ENCODE measurements at places on chromosomes 3 and 15. TPM values are rescaled to one million over a fixed set of nuclear protein-coding genes. Genes with fewer than 3 reads are reported as not detected.

DNA sequence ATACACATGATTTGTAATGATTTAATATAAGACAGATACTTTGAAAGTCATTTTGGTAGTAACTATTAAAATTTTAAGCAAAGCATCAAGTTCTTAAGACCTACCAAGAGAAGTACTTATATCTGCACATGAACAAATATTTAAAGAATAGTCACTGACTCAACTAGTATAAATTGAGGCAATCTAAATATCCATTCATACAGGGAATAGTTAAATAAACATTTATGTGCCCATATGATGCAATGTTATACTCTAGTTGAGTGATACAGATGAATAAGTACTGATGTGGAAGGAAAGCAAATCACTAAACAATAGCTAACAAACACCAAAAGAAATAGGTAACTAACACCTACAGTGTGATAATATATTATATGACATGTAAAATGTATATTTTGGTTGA, 527.7 kb downstream of the EPHA3 start:
- no peak for DNase-seq

- no peak for DNase-seq
These were observed 22.5 kb downstream of the CDCP1 start for GRCh38 chr3:45123581-45124269.

GRCh38 chr3:60770532-60770931, 480.7 kb downstream of the FHIT start:
- no peak for DNase-seq

Gene CEP19
- 2.3 TPM for polyA plus RNA-seq

GRCh38 chr3:150135287-150135721, 164.6 kb upstream of the PFN2 start:
- DNase-seq, result no peak

DNA sequence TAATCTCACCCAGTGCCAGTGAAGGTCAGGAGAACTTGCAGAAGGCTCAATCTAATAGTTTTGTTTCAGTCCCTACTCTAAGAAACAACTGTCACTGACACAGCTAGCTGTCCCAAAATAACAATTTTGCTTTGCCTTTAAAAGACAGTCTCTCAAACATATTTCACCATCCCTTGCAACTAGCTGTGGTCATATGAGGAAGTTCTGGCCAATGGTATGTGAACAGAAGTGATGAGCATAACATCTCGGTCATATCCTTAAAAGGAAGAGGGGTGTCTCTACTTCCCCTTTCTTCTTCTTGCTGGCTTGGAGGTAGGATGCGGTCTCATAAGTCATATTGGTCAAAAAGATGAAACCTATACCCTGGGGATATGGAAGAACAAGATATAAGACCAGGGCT, 198.1 kb downstream of the NEK10 start:
- no peak for DNase-seq

Gene TMEM41A
- polyA plus RNA-seq, result 18.3 TPM

Gene UROC1
- 0.14 TPM for polyA plus RNA-seq

Gene LRRC31
- not detected for polyA plus RNA-seq

Data from hindlimb muscle (tissue), 1 donor.